Metanephros (tissue), 2 donors: ENCODE measurements at places on chromosomes 3 and 15. TPM values are rescaled to one million over a fixed set of nuclear protein-coding genes. Genes with fewer than 3 reads are reported as not detected.

The CCDC54 gene
- total RNA-seq = not detected

The TLR9 gene
- not detected for total RNA-seq

The RETNLB gene
- total RNA-seq = not detected

The SLCO2A1 gene
- total RNA-seq = 17.1 TPM

The RNU6-1 gene
- total RNA-seq = not detected

The USP50 gene
- total RNA-seq = 1.4 TPM

The NPAP1 gene
- 0.82 TPM for total RNA-seq

The CCDC39 gene
- not detected for total RNA-seq

The CACNA1D gene
- 47.9 TPM for total RNA-seq

The BSN gene
- total RNA-seq = 1.5 TPM

The GPR156 gene
- 2.3 TPM for total RNA-seq

The GHSR gene
- not detected for total RNA-seq

The ACTC1 gene
- 101 TPM for total RNA-seq

The TGM5 gene
- not detected for total RNA-seq

The BCL2A1 gene
- 8.2 TPM for total RNA-seq

The CYP1A1 gene
- not detected for total RNA-seq
